ENCODE measurements at places on chromosomes 2 and 18.

DNA sequence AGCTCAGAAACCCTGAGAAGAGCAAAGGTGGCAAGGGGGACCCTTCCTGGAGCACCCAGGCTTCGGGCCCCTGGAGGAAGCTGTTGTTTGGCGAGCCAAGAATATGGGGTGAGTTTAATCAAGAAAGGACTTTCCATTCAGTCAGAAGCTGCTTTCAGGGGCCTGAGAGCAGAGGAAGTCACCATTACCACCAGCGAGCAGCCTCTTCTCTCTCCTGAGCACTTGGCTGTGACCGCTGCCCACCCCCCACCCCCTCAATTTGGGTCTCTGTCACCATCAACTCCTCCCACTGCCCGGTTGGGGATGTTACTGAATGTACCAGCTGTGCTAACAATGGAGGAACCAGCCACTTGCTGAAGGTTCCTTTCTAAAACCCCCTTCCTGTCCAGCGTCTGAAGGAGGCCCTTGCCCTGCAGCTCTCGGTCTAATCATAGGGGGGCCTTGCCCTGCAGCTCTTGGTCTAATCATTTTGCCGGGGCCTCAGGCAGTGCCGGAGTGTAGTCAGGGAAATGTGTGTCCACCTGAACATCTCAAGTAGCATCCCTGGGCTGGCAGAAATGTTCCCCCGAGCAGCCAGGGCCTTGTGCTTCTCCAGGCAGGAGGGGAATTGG, 943 bp downstream of the INPP5D start:
- DNase-seq, result peak; percentile 59

DNA sequence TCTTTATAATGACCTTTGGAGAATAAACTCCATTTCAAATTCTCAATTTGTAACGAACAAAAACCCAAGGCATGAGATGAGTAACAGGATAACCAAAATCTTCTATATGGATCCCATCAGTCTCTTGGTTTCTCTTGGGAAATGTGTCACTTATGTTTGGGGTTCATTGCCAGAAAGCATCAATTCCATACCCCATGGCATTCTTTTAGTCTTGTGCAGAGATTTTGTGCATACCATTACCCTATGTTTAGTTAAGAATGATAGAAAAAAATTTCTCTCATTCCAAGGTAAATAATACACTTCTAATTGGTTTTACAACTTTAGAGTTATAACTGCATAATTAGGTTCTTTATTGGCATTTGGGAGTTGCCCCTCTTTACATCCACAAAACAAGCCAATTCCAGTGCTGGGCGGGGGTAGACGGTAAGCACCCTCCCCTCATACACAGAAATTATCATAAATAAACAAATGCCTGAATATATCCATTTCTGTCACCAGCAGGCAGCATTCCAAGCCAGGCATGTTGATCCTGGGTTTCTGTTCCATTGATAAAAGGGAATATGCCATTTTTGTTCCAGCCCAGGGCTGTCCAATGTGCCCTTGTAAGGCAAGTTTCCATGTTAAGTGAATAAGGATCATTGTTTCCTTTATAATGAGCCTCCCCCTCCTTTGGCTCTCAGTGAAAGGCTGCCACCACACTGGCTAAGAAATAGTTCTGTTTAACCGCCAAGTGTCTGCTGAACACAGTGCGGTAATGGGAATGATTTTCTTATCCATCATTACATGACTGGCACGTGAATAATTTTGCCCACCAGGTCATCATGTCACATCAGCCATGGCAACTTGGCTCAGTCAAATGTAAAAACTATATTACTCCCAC, 680.1 kb upstream of the ZEB2 start:
- DNase-seq, result no peak

GRCh38 chr18:64800151-64800550, 651.3 kb upstream of the LINC00305 start:
- no peak for DNase-seq

GRCh38 chr2:118857677-118858484, 10.4 kb upstream of the EN1 start:
- no peak for DNase-seq

GRCh38 chr2:119693567-119693966, 14.6 kb downstream of the TMEM177 start:
- no peak for DNase-seq

DNA sequence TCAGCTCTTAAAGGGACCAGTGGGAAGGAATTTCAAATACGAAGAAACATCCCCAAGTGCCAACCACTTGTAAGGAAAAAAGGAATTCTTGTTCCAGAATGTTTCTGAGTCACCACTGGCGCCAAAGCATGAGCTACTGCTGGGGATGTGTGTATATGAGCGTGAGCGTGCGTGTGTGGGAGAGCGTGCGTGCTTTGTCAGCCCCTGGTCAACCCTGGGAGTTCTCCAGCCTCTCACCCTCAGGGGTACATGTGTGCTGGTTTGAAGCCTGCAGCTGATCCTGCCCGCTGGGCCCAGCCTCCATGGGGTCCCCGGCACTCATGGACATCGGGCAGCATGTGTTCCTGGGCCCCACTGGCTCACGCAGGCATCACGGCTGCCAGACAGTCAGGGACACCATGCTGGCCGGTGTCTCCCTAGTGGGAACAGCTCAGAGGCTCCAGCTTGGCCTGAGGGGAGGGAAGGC, 17.1 kb downstream of the HS6ST1 start:
- no peak for DNase-seq

- no peak for DNase-seq
These were observed 86.4 kb downstream of the AP1S3 start for GRCh38 chr2:223751012-223751411.

DNA sequence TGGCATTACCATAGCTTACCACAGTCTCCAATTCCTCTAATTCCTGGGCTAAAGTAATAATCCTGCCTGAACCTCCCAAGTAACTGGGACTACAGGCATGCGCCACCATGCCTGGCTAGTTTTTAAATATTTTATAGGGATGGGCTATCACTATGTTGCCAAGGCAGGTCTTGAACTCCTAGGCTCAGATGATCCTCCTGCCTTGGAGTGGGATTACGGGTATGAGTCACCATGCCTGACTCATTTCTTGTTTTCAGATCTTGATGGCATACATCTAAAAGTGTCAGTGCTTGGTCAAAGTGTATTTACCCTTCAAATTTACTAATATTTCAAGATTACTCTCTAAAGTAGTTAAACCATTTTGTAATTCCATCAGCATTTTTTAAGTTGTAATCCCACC, 9.4 kb upstream of the SOCS6 start:
- DNase-seq, result no peak

- DNase-seq, result no peak
These were observed 47.2 kb downstream of the PRKRA start for GRCh38 chr2:178403671-178404306.

GRCh38 chr2:115572746-115573145, 1130.3 kb downstream of the DPP10 start:
- DNase-seq, result no peak

DNA sequence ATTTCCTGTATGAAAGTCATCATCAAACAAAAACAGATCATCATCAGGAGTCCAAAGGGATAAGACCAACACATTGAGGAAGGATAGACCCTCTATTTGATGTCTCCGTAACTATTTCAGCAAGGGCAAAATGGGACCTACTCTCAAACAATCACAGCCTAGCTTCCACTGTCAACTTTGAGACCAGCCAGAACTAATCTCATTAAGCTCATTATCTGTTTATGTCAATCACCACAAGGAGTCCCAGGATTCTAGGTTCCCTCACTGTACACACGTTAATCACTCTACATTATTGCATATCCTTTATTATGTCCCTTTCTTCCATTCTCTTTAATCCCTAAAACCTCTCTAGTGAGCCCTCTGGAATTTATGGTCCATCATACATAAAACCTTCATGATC, 370.3 kb upstream of the LINC00305 start:
- no peak for DNase-seq

GRCh38 chr2:78992807-78993517, 32.5 kb upstream of the REG3G start:
- DNase-seq, result no peak

GRCh38 chr18:48636436-48636835, 97.6 kb downstream of the CTIF start:
- DNase-seq, result no peak

DNA sequence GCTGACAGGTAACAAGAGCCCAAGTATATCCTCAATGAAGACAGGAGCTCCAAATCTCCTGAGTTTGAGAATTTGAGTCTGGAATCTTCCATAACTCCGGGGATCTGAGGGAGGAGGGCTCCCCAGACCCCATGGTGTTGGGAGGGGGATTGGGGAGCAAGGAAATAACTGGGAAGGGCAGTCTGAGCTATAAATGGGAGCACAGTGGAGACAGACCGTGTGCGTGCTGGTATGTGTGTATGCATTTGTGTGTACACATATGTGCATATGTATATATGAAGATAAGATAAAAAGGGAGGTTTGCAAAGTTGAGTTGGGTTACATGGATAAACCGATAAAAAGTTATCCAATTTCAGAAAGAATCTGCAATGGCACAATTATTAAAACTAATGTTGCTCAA, 2.3 kb downstream of the APCDD1 start:
- no peak for DNase-seq

- DNase-seq, result peak; percentile 30
These were observed 1.0 kb upstream of the GMPPA start for GRCh38 chr2:219497495-219498279.

DNA sequence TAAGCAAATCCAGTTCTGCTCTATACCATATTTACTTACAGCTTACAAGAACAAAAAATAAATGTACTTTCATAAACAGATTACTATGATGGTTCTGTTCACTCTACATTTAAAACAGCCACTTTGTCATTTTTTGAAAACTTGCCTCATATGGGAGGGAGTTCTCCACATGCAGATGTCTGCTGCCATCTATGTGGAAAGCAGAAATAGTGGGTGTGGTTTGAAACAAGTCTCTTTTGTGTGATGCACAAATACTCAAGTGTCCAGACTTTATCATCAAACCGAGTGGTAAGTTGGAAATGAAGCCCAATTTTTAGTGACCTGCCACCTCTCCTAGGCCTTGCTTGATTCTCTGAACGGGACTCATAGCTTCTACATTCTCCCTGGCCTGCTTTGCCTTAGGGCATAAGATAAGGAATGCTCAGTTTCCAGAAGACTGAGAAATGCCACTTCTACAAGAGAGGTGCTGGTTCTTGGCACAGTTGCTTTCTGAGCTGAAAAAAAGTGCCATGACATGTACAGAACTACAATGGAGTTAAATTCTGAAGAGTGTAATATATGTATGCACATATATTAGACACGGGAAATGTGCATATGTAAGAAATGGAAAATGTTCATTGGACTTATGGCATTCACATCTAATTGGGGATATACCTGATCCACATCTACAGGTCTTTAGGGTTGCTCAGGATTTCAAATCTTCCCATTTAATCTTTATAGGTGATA, 221.0 kb downstream of the SLC8A1 start:
- no peak for DNase-seq

GRCh38 chr18:78701771-78702396, 277.7 kb upstream of the SALL3 start:
- no peak for DNase-seq

GRCh38 chr2:33272001-33272400, 204.4 kb upstream of the RASGRP3 start:
- DNase-seq, result no peak

- DNase-seq, result no peak
These were observed 342.5 kb upstream of the NXPH2 start for GRCh38 chr2:139122711-139123158.

DNA sequence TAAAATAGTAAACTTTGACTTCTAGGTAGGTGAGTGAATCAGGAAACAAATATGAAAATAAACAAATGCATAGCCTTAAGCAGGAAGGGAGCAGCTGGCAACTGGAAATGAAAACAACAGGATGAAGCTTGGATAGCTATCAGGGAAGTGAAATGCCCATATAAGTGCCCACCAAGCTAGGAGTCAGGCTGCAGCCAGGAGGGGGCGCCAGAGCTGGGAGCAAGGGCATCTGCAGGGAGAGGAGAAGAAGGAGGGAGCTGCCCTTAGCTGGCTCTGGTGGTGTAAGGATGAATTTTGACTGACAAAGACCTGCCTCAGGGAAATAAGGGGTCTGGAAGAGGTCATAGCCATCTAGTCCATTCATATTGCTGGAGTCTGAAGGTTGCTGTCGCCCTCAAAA, 298.3 kb downstream of the TDRD15 start:
- DNase-seq, result peak; percentile 45

- no peak for DNase-seq
These were observed 57.4 kb upstream of the ACKR3 start for GRCh38 chr2:236512267-236512666.

- no peak for DNase-seq
These were observed 7.3 kb downstream of the ASPRV1 start for GRCh38 chr2:69954084-69954483.

DNA sequence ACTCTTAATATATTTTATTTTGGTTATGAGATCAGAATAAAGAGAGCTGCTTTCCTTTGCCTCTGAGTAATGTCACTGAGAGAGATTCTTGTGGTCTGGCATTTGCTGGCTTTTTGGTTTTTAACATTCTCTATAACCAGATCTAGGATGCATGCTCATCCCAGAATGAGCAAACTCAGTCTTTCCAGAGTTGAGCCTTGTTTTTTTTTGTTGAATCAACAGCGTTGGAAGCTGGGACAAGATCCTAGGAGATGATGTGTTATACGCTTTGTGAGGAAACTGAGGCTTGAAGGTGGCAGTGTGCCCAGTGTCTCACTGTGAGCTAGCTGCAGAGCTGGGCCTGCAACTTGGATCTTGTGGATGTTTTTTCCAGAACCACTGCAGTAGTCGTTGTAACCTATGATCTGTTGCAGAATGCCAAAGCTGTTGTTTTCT, 19.5 kb downstream of the MYO1B start:
- no peak for DNase-seq

- peak; percentile 18 for DNase-seq
These were observed 10.8 kb upstream of the MAPRE2 start for GRCh38 chr18:35030277-35030989.

DNA sequence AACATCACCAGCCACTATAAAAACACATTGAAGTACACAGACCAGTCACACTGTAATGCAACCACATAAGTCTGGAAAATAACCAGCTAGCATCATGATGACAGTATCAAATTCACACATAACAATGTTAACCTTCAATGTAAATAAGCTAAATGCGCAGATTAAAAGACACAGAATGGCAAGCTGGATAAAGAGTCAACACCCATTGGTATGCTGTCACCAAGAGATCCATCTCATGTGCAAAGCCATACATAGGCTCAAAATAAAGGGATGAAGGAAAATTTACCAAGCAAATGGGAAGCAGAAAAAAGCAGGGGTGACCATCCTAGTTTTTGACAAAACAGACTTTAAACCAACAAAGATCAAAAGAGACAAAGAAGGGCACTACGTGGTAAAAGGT, 110.8 kb downstream of the NR4A2 start:
- no peak for DNase-seq

DNA sequence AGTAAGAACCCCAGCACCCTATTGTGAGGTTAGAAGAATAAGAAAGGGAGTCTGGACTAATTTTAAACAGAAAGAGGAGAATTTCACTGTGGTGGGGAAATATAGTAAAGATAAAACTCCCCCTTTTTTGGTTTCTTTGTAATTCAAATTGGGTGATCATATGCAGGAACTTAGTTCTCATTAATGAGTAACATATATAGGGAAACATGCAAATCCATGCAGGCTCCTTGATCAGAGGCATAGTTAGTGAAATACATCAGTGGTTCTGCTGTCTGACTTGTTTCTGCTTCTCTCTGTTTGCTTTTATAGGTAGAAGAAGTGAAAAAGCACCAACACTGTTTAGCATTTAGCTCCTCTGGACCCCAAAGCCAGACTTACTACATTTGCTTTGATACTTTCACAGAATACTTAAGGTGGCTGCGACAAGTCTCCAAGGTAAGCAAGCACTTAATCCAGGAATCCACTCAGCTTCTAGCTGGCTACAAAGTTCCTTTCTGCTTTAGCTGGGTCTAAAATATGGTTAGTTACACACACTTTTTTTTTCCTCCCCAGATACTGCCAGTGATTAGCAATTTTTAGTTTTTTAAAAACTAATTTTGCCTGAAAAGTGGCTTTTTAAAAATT, 123.2 kb downstream of the PHLPP1 start:
- no peak for DNase-seq

- DNase-seq, result no peak
These were observed 192.5 kb downstream of the SH3BP4 start for GRCh38 chr2:235144291-235144690.

Measured in activated CD4-positive, alpha-beta T cell treated with anti-CD3 and anti-CD28 coated beads for 48 hours (primary cell).